Spinal cord (tissue), 10 donors: ENCODE measurements at places on chromosomes 13 and 19.

- DNase-seq = no peak
Measured at GRCh38 chr19:47267350-47267759, 7.3 kb upstream of the INAFM1 start.

DNA sequence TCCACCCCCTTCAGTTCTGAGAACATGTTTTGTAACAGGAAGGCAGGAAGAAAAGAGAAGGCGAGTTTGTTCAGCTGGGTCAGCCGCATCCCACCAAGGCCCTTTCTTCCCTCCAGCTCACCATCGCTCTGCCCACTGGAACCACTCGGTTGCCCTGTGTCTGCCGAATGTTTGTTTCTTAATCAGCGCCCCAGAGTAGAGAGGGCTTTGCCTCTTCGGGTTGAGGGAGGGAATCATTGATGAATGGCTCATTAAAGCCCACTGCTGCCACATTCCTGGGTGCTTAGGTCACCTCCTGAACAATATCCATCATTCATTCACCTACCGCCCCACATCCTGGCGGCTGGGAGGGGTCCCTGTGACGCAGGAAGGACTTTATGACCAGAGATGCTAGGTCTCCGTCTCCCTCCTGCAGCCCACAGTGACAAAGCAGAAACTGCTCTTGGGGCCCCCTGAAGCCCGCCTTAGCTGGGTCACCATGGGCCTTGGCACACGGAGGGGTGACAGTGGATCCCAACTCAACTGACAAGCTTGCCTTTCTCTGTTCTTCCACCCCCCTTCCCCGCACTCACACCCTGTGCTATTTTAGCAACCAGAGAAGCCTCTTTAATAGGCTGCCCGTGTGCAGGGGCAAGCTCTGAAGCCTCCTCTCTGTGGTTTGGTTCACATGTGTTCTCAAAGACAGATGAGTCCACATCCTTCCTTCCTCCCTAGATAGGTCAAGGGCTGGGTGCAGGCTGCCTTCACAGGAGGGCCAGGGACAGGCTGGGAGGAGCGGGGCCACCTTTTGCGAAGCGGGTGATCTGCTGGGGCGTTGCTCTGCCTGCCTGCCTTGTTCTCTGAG lies 46.2 kb downstream of the ACTN4 start:
- DNase-seq = no peak

GRCh38 chr19:4369109-4369887 lies 25.9 kb downstream of the MPND start:
- DNase-seq = no peak

GRCh38 chr19:18391509-18392075 lies 5.6 kb downstream of the GDF15 start:
- DNase-seq = no peak

GRCh38 chr19:56141417-56141993 lies 418 bp downstream of the ZNF444 start:
- DNase-seq = no peak

DNA sequence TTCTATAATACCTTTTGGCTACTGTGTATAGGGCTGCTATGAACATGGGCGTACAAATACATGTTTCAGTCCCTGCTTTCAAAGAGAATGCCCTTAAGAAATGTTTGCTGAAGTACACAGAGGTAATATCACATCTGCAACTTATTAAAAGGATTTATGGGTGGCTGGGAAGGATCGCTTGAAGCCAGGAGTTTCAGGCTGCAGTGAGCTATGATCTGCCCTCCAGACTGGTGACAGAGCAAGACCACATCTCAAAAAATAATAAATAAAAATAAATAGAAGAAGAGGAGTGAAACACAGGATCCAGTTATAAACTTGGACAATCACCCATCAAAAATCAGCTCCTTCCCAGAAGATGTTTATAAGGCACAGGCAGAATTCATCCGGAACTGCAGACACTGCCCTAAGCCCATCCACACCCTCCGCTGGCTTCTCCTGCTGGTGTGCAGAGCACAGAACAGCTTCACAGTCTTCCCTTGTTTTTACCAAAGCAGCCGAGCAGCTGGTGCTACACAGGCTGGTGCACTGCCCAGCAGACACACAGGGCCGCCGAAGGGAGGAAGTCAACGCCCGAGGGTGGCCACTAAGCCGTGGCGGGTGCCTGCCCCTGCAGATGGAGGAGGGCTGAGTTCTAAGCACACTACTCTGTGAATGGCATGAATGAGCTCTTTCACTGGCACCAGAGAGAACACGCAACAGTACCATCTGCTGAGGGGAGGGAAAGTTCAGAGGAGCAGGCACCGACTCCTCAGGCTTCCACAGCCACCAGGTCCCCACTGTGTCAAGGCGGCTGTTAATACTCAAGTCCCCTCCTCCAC lies 44.0 kb downstream of the BRD4 start:
- peak; percentile 90 for DNase-seq

- DNase-seq = no peak
Measured at GRCh38 chr13:75762076-75762937, 126.2 kb downstream of the LMO7 start.
